ENCODE measurements at places on chromosomes 1 and 21.

GRCh38 chr1:183911285-183911684, 106.4 kb downstream of the RGL1 start:
- no peak for DNase-seq

- no peak for DNase-seq
Observed at GRCh38 chr1:31650161-31651088, 5.7 kb upstream of the PEF1 start.

GRCh38 chr1:205329719-205330118, 8.2 kb upstream of the NUAK2 start:
- DNase-seq = no peak

DNA sequence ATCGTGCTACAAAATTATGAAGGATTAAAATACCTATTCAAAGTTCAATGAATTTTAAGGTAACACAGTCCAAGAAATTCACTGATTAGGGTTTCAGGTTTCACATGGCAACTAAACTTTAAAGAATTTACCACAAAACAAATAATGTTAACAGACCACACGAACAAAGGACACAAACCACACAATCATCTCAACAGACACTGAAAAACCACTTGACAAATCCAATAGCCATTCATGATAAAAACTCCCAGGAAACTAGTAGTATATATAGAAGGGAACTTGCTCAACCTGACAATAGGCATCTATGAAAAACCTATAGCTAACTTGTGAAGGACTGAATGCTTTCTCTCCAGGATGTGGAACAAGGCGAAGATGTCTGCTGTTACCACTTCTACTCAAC, 21.1 kb upstream of the SH2D5 start:
- DNase-seq = peak; percentile 19

DNA sequence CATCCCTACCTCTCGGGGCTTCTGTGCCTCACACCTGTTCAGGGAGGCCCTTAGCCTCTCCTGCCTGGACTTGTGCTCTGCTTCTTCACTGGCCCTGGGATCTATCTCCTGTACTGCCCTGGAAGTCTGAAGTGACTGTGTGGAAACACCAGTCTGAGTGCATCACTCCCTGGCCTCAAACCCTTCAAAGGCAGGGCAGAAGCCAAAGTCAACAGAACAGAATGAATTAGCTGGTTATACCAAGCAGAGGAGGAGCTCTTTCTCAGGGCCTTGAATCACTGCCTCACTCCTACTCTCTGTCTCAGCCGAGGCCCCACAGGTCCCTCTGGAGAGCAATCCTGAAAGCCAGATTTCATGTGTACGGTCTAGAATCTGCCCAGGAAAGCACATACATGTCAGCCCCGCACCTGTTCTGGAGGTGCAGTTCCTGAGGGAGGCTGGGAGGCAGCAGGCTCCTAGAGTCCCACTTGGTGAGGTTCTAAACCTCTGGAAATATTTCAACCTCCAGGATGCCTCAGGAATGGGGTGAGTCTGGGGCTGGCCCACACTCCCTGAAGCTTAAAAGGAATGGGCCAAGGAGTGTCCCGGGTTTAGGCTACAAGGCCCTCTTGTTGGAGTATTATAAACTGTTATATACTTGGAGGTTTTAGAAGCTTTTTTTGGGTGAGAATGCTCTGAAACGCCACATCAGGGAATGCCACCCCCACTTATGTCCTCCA, 98.3 kb downstream of the ABCA4 start:
- no peak for DNase-seq

DNA sequence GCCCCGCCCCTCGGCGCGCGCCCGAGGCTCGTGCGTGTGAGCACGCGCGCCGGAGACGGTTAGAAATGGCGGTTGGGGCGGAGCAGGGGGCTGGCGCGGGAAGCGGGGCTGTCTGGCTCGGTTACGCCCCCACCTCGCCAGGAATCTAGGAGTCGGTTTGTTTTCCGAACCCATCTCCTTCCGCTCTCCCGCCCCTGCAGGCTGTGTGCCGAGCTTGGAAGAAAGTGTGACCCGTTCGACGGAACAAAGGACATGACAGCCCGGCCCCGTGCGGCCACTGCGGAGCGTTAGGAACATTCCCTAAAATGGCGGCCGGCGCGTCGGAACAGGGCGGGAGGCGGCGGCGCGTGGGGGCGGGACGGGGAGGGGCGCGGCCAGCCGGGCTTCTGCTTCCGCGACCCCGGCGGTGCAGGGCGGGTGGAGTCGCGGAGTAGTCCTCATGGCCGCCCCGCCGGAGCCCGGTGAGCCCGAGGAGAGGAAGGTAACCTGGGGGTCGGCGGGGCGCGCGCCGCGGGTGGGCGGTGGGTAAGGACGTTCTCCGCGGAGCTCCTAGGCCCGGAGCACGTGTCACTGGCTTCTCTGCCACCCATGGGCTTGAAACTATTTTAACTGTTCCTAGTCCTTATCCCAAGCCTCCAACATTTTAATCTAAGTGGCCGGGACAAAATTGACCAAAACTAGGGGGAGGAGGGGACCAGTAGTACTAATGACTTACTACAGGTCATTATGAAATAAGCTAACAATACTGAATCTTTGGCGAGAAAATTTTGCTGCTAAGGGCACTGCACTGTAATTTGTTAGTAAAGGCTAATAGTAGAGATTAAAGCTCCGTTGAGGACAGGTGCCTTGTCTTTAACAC, at the start of gene COX20:
TSS of gene COX20 (plus strand) at position 383 of the 859 bp plus-strand sequence. CDS start at position 440, 57 bp downstream.
- DNase-seq = peak; percentile 92
